ENCODE measurements at places on chromosomes 5 and 9.
A peak's percentile ranks its signal among the peaks of the same experiment; 100 is the strongest.

GRCh38 chr5:134524272-134524825 is 1.1 kb upstream of the JADE2 start:
- DNase-seq: peak; percentile 79

GRCh38 chr5:68336200-68336599 is 120.6 kb downstream of the PIK3R1 start:
- no peak for DNase-seq

- no peak for DNase-seq
These were observed 2.3 kb downstream of the VAV2 start for GRCh38 chr9:133989625-133990365.

GRCh38 chr5:76705574-76705973 is 10.4 kb upstream of the F2R start:
- no peak for DNase-seq

- peak; percentile 29 for DNase-seq
These were observed 1.1 kb downstream of the RICTOR start for GRCh38 chr5:39072925-39073766.

- DNase-seq: no peak
These were observed 50.4 kb downstream of the EPB41L4B start for GRCh38 chr9:109270441-109270840.

- DNase-seq: no peak
These were observed 11.8 kb downstream of the NR2F1 start for GRCh38 chr5:93594591-93595419.
